ENCODE measurements at places on chromosomes 11 and 22. TPM values are rescaled to one million over a fixed set of nuclear protein-coding genes. Genes with fewer than 3 reads are reported as not detected.

DNA sequence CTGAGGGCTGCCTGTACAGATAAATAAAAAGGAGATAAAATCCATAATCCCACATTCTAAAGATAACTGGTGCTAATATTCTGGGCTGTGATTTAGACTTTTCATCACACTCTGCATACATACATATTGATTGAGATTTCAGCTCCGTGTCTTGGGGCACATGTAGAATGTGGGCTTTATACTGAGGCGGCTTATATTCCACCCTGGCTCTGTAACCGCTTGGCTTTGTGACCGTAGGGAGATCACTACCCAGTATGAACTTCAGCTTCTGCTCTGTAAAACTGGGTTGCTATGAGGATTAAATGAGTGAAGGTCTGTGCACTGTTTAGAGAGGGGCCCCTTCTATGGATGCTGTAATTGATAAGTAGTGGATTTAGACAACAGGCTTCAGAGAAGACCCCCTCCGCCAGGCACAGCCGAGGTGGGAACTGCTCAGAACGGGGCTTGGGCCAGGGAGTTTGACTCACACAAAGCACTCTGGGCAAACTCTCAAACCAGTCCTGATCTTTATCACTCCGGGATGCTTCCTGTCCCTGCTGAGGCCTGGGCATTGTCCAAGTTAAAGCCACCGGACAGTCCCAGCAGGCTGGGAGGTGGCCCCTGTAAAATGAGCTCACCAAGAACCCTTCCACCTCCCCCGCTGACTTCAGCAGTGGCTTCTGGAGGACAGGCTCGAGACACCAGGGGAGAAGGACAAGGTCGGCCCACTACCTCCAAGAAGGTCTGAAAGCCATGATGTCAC, 17.2 kb downstream of the KIAA1671 start:
- no peak for DNase-seq

GRCh38 chr11:85531191-85531897, 95.8 kb downstream of the DLG2 start:
- DNase-seq = no peak

GRCh38 chr22:24170188-24170587, 11.1 kb upstream of the SUSD2 start:
- DNase-seq = no peak

GRCh38 chr11:128900468-128900867, 9.3 kb downstream of the KCNJ5 start:
- DNase-seq = no peak

DNA sequence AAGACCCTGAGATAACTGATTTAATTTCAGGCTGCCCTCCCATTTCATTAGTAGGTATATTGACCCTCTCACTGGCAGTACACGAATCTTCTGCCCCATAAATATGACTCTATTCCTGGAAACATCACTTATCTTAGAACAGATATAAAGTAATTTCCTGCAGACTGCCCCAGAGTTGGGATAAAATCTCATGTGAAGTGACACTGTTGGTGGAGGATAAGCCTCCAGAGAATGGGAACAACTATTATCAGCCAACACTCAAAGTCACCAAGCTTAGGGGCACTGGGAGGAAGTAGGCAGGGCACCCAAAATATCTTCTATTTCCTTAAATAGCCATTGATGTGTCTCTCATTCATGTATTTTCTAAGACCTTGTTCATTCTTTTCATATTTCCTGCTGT, 8.2 kb downstream of the OR51B5 start:
- DNase-seq = no peak

GRCh38 chr22:41920271-41920976, 5.5 kb upstream of the SHISA8 start:
- DNase-seq = no peak

DNA sequence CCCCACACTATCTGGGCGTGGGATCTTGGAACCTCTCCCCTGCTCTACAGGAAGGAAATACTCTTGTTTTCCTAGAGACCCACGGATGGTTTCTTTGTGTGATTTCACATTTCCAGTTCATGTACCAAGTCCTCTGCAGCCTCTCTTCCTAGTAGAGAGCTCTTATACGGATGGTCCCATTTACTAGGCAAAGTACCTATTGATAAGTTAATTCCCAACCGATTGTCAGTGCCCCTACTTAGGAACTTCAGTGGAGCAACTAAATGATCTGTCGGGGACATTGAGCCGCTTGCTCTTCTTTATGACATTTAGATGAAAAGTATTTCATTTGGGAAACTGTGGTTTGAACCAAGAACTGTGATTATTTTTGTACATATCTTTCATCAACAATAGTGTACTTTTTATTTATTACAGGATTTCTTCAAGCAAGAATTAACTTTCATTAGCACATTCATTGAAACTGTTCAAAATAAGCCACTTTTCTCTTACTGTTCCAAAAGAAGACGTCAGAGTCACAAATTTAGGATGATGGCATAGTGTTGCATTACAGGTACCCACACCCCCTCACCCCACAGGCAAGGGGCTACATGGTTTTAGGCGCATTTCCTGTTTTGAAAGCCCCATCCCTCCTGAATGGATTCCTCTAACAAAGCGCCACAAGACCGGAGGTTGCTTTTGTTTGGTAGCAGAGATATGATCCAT, 34.2 kb downstream of the ELMOD1 start:
- DNase-seq = no peak

GRCh38 chr11:65637032-65637557, 806 bp upstream of the SIPA1 start:
- no peak for DNase-seq

GRCh38 chr11:3170044-3170755, 5.1 kb upstream of the OSBPL5 start:
- no peak for DNase-seq

- no peak for DNase-seq
Measured at GRCh38 chr11:65658174-65659021, 4.3 kb downstream of the RELA start.

DNA sequence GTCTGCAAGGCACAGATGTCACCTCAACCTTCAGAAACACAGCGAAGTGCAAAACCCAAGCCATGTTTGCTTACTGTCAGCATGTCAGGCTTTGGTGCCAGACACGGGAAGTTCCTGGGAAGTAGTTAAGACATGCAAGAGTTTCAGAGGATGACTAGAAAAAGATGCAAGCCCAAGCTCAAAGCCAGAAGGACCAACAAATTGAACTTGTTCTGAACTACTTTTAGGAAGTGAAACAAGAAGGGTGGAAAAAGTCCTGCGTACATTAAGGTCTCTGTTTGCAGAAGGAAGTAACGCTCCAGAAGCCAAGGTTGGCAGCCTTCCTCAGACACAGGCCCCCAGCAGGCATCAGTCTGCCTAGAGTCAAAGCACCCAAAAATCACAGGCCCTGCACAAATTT, 2.6 kb downstream of the AP1B1 start:
- no peak for DNase-seq

DNA sequence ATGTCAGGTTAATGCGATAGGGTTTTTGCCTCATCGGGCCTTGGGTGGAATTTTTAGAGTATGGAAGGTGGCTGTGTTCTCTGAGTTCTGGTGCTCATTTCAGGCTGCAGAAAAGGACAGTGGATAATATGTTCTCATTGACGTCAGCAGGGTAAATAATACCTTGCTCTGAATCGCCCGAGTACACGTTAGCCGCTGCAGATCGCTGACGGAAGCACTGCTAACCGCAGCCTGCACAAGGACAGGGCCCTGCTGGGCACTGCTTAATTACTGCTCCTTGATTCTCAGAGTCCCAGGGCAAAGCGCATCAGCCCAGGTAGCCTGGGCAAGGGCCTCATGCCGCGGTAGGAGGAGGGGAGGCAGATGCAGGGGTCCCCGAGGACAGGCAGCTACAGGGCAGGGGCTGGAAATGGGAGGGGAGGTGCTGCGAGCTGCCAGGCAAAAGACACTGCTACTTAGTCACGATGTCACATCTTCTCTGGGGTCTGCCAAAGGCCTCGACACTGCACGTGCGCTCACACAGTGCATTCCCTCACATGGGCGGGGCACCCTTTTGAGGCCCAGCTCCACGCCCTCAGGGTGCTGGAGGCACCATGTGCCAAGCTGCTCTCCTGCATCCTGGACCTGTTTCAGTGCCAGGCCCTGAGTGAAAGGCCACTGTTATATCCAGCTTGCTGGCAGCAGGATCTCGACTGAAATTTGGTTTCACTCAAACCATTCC, 35.2 kb downstream of the PPP2R1B start:
- DNase-seq = no peak

DNA sequence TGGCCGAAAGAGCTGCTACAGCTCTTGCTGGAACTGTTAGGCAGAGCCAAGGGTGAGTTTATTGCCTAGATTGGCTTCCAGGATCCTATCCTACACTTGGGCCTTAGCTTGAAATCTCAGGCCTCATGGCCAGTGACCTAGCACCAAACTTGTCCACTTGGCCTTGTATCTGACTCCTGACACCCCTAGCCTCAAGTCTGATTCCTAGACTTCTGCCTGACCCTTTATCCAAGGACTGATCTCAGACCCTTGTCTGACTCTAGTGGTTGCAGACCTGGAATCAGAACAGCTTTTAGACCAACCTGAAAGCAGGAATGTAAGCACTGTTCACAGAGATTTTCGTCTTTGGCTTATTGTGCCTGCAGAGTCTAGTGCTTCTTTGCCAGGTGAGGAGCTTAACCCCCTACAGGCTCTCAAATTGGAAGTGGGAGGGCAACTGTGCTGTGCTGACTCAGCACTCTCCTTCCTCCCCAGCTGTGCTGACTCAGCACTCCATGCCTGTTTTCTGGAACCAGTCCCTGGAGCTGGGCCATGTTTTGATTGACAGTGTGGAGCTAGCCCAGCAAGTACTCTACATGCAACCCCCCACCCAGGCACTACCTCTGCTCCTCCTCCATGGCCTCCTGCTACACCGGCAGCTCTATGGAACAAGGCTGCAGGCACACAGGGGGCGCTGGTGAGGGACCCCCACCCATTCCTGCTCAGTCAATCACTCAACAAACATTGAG, 35.1 kb downstream of the RRP8 start:
- DNase-seq = no peak

DNA sequence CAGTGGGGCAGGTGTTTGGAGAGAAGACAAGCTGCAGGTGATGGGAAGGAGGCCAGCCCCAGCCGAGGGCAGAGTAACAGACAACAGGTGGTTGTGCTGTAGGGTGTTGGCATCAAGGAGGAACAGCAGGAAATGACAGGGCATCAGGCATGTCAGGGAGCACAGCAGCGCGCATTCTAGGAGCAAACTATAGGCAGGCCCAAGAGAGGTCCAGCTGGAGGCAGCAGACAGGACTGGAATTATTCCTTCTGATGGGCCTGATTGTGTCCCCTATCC, 13.6 kb downstream of the ADM start:
- no peak for DNase-seq

DNA sequence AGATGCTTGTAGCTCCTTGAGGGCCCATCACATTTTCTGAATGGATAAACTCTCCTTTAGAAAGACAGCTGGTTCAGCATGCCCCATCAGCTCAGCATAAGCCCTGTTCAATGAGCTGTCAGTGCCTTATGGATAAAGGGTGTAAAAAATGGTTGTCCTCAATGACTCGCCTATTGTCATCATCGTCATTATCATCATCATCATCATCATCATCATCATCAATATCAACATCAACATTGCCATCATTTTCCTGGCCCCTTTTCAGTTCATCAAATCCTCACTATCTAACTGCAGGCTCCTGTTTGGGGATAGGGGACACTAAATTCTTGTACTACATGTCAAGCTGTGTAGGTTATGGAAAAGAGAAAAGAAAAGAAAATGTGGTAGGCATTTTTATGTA, 310.7 kb upstream of the MTNR1B start:
- DNase-seq = no peak

GRCh38 chr11:126544108-126545056, 188.9 kb downstream of the ST3GAL4 start:
- no peak for DNase-seq

DNA sequence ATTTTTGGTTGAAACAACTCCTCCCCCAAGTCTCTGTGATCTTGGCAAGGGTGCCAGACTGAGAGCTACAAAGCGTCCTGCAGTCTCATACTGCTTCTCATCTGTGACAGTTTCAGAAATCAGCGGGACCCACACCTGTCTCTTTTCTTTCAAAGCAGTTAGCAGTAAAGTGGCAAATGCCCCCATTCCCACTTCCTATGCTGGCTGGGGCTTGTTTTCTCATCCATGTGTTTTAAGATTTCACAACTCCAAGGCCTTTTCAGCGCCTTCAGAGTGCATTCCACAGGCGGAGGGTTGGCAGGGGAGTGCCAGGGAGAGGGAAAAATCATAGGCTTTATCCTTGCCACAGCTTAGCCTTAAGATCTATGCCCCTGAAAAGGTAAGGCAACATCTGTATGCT, 493.5 kb downstream of the OPCML start:
- no peak for DNase-seq

DNA sequence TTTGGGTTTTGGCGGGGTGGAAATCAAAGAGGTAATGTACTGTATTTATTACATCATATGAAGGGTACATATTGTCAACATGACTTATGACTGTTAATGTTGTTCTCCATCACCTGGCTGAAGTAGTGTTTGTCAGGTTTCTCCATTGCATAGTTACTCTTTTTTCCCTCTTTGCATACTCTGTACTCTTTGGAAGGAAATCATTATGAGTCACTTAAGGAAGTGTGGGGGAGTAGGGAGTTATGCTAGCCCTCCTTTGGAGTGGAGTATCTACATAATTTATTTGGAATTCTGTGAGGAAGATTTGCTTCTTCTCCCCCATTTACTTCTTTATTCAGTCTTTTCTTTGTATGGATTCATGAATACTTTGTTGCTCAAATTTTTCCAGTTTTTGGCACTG, 3.6 kb upstream of the PGR start:
- no peak for DNase-seq

GRCh38 chr22:41243361-41243760, 2.6 kb upstream of the CHADL start:
- DNase-seq = no peak

DNA sequence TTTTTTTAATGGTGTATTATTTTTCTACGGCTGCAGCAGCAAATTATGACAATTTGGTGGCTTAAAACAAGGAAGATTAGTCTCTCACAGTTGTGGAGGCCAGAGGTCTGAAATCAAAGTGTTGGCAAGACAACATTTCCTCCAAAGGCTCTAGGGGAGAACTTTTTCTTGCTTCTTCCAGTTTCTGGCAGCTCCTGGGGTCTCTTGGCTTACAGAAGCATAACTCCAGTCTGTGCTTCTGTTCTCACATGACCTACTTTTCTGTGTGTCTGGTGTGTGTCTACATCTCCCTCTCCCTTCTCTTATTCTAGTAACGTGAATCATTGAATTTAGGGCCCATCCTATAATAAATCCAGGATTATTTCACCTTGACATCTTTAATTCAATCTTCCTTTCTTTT, 551.9 kb upstream of the LUZP2 start:
- DNase-seq = no peak

GRCh38 chr22:28394513-28395110, 285.0 kb downstream of the TTC28 start:
- DNase-seq = no peak

- no peak for DNase-seq
Measured at GRCh38 chr11:12810568-12810894, 136.3 kb downstream of the TEAD1 start.

- DNase-seq = no peak
Measured at GRCh38 chr11:25958045-25958444, 373.9 kb upstream of the ANO3 start.

GSTT2B gene
- total RNA-seq = not detected

GPR83 gene
- total RNA-seq = 0.11 TPM

CEP126 gene
- total RNA-seq = 3.8 TPM

SLC6A5 gene
- not detected for total RNA-seq

GNB1L gene
- 11.0 TPM for total RNA-seq

TIMP3 gene
- not detected for total RNA-seq

MYRF gene
- 0.47 TPM for total RNA-seq

MACROD1 gene
- 10.8 TPM for total RNA-seq

NNMT gene
- not detected for total RNA-seq

OR2AG1 gene
- not detected for total RNA-seq

OSBP2 gene
- total RNA-seq = 1.3 TPM

MMP27 gene
- total RNA-seq = not detected

Data from naive thymus-derived CD8-positive, alpha-beta T cell (primary cell).